ENCODE measurements at places on chromosomes 11 and 22.

- no peak for DNase-seq
Observed at GRCh38 chr11:113397212-113397611, 9.6 kb downstream of the ANKK1 start.

- peak; percentile 1 for DNase-seq
Observed at GRCh38 chr11:28566339-28567089, 458.3 kb downstream of the METTL15 start.

- DNase-seq, result no peak
Observed at GRCh38 chr11:132520199-132520598, 1012.1 kb downstream of the OPCML start.

DNA sequence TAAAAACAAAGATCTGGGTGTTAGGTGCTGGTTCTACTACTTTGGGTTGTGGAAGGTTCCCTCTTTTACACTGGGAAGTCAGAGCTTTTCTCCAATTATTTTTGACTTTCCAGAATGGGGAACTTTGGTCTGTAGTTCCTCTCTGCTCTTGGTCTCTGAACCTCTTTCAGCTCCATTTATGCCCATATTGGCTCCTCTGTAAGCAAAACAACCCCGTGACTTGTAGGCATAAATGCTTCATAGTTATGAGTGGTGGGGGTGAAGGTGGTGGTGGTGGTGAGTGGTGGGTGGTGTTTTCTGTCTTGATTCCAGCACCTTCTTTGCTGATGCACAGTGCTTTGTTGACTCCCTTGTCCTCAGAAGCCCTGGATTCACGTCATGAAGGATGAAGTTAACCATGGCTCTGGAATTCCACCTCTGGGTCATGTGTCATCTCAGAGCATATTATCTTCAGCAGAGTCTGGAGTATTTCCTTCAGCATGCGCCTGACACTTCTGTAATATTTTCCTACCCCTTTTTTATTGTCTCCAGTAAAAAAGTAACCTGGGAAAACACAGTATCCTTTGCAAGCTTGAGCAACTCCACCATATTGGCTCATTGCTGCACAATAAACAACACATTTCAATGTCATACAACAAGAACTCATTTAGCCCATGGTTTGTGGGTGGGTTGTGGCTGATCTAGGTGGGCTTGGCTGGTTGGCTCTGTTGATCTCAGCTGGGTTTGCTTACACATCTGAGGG, 24.1 kb upstream of the GRK3 start:
- DNase-seq, result no peak

DNA sequence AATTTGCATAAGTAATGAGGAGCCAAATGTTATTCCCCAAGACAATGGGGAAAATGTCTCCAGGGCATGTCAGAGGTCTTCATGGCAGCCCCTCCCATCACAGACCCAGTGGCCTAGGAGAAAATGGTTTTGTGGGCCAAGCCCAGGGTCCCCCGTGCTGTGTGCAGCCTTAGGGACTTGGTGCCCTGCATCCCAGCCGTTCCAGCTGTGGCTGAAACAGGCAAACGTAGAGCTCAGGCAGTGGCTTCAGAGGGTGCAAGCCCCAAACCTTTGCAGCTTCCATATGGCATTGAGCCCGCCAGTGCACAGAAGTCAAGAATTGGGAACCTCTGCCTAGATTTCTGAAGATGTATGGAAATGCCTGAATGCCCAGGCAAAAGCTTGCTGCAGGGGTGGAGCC, 79.9 kb downstream of the FAM181B start:
- no peak for DNase-seq

- no peak for DNase-seq
Observed at GRCh38 chr11:110162216-110162615, 69.0 kb downstream of the ZC3H12C start.

DNA sequence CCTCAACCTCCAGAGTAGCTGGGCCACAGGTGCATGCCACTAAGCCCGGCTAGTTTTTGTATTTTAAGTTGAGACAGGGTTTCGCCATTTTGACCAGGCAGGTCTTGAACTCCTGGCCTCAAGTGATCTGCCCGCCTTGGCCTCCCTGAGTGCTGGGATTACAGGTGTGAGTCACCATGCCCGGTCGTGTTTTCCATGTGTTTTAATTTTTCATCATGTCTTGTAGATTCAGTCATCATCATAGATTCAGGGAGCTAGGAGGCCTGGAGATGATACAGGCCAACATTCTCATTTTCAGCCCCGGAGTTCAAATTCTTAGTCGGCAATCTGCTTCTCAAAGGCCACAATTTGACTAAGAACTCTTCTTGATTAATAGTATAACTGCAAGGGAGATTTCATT, 73.5 kb upstream of the GRAMD1B start:
- DNase-seq, result no peak

DNA sequence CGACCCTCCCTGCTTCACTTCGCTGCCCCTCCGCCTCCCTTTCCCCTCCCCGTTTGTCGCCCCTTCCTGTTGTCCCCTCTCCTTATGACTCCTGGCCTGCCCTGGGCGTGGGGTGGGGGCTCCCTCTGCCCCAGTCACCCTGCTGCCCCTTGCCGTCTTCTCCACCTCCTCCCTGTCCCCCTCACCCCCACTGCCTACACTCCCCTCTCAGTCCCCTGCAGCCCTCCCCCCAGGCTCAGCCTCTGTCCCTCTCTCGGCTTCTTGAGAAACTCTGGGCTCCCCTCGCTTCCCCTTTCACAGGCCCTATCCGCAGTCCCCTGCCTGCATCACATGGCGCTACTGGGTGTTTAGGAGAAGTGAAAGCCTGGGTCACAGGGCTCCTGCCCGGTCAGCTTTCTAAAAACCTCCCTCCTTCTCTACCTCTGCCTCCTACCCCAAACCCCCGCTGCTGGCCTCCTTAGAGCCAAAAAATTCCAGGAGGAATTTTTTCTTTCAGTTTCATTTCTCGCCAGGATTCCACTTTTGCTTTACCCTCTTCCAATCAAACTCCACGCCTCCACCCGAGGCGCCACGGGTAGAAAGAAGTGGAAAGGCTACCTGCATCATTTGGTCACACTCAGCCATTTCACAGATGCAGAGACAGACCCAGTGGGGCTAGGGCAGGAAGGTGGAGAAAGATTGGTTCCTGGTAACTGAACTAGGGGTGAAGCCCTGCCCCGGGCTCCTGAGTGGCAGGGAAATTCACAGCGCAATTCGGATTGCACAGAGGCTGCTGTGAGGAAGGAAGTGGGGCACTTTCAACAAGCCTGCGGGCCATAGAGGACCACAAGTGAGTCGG, at the start of gene SLC15A3:
Gene SLC15A3, minus strand, starts transcription at position 273 of the 838 bp plus-strand sequence. CDS start 625 bp downstream, outside the sequence.
- DNase-seq, result no peak

DNA sequence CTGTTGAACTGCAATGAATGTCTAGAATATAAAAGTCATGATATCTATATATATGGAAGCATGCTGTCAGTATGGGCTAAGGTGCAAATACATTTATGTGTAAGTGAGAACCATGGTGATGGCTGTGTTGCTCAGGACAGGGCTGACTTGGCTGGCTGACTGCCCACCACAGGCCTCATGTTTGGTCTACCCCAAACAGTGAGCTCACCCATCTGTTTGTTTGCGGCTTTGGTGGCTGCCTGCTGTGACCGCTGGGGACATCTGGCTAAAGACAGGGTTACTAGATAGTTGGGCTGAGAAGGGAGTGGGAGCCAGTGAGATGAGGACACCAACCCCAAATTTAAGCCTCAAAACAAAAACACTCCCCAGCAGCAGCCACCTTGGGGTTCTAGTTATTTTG, 6.3 kb downstream of the CD44 start:
- no peak for DNase-seq

DNA sequence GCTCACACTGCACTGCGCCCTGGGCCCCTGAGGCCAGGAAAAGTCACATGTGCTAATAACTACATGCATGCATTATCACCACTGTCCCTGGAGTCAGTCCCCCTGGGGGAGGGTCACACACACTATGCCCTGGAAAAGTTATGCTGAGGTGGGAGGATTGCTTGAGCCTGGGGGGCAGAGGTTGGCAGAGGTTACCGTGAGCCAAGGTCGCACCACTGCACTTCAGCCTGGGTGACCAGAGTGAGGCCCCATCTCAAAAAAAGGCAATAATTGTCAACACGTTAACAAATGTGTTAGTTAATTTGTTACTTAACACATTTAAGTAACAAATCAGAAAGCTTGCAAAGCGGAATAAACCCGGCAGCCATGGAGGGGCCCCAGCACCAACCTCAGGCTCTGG, 13.3 kb upstream of the SEC14L6 start:
- no peak for DNase-seq

DNA sequence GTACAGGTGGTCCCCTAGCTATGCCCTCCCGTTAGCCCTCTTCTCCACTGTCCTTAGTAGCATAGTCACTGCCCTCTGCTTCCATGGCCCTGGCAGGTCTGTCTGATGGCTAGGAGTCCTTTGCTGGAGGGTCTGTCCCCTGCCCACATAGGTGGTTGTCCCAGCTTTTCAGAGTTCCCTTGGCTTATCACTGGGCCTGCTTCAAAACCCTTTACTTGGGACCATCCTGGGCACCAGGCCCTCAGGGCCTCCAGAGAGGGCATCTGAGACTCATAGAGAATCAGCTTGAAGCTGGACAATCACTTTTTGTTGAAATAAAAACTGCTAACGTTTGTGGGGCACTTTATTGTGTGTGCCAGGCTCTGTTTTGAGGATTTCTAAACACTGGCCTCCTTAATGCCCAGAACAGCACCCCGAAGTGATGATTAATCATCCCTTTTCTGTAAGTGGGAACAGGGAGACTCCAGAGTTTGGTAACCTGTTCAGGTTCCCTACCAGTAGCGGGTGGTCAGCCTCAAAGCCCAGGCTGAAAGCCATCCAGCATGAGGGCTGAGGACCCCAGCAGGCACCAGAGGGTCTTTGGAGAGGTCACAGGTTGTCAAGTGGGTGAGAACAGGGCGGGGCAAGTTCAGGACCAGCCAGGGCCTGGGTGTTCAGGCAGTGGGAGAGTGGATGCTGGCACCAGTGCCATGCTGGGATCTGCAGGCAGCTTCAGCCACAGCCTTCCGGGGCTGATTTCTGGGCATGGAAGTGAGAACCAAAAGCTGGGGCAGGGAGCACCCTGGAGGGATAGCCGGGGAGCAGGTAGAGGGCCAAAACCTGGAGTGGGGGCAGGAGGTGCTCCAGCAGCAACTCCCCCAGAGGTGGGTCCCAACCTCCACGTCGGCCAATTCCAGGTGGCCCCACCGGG, 495 bp upstream of the KCNK4 start:
- DNase-seq, result no peak

GRCh38 chr11:104529906-104530305, 366.0 kb upstream of the PDGFD start:
- no peak for DNase-seq

DNA sequence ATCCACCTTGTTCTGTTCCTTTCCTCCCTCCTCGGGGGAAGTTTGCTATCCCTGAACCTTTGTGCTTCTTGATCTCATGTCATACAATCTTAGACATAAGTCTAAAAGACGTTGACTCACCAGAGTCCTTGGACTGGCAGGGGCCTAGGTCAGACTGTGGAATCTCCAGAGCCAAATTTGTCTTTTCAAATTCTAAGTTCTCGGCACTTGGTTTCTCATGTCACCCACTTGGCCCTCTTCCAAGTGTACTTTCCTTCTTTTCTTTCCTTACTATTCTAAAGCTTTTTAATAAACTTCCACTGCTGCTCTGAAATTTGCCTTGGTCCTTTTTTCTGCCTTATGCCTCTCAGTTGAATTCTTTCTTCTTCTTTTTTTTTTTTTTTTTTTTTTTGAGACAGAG, 30.1 kb upstream of the SMPD1 start:
- DNase-seq, result no peak

DNA sequence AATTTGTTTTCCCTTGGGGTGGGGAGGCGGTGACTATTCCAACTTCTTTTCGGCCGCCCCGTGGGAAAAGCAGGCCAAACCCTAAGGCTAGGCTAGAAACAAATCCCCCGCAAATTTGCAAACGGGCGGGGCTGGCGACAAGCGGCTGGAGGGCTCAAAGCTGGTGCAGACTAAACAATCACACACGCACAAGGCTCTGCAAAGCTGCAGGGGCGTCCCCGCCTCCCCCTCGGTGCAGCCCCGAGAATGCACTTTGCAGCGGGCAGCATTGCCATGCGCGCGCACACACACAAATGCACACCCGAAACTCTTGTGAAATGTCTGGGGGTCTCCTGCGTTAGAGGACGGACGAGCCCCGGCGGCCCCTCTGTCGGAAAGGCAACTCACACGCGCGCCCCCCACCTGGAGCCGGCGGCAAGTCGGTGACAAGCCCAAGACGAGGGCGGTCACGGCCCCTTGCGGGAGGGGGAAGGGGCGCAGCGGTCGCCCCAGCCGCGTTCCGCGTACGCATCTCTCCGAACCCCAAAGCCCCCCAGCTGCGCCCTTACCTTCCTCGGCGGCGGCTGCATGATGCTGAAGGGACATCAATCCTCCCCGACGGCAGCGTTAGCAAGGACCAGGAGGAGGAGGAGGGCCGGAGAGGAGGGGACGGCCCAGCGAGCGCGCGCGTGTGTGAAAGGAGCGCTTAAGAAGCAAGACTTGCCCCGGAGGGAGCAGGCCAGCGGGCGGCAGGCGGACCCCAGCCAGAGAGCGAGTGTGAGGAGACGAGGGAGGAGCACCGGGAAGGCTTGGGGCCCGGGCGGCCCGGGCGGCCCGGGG, 600 bp downstream of the FCHSD2 start:
- peak; percentile 62 for DNase-seq

- DNase-seq, result no peak
Observed at GRCh38 chr22:17250380-17251082, 31.3 kb upstream of the ADA2 start.

GRCh38 chr11:118002010-118002540, 15.9 kb downstream of the IL10RA start:
- no peak for DNase-seq

DNA sequence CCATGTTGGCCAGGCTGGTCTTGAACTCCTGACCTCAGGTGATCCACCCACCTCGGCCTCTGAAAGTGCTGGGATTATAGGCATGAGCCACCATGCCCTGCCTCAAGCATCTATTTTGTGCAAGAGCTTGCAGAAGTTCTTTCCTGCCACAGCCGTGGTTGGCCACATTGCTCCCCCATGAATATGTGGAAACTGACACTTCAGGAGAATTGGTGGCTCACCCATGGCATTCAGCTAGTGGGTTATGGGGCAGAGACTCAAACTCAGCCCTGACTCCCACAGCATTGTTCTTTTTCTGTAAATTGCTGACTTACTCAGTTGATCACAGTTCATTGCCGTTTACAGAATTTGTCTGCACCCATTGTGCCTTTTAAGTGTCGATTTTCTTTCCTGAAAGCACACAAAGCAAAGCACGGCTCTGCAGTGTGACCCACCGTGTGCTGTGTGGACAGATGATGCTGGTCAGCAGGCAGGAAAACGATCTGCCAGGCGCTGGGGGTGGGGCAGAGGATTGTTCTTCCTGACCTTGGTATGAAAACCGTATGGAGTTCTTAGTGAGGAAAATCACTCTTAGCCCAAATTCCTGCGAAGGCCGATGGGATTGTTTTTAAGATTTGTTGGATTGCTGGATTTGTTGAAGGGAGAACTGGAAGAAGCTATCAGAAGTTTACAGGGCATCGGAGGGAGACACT, 115.6 kb downstream of the PTPRJ start:
- DNase-seq, result no peak

- DNase-seq, result no peak
Observed at GRCh38 chr11:87583931-87584330, 546.2 kb downstream of the TMEM135 start.

DNA sequence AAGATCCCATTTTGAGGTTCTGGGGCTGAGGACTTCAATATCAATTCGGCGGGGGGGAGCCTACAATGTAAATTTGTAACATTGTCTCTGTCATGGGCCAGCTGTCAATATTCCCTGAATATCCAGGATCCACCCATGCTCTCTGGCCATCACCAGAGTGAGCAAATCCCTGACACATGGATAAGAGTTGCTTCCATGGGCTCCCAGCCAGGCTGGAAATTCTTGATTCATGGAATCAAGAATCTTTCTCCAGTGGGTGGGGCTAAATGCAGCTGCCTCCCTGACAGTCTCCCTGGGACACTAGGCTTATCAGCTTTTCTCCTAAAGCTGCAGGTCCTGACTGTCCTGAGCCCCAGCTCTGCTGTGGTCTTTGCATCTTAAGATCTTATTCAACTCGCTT, 86.9 kb upstream of the IGLL5 start:
- no peak for DNase-seq

Data from SK-N-SH (cell line).